ENCODE measurements at places on chromosomes 3 and 15.
A peak's percentile ranks its signal among the peaks of the same experiment; 100 is the strongest.

- DNase-seq, result peak; percentile 25
These were observed 41.0 kb upstream of the PRICKLE2 start for GRCh38 chr3:64266065-64266931.

DNA sequence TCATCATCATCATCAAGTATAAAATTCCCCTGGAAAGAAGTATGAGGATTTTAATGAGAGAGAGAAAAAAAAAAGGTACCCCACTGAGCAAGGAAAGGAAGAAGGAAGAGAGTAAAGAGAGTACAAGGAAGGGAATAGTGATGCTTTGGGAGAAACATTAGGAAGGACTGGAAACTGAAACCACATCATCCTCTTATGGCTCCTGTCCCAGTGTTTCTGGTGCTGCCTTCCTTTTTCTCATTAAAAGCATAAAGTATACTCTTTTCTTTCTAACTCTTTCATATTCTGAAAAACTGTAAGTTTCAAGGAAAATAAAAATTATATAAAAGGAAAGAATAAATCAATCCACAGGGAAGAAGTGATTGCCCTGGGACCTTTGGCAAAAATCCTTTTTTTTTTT, 616.4 kb upstream of the CBLB start:
- DNase-seq, result no peak

GRCh38 chr3:53501178-53501577, 6.8 kb downstream of the CACNA1D start:
- no peak for DNase-seq

DNA sequence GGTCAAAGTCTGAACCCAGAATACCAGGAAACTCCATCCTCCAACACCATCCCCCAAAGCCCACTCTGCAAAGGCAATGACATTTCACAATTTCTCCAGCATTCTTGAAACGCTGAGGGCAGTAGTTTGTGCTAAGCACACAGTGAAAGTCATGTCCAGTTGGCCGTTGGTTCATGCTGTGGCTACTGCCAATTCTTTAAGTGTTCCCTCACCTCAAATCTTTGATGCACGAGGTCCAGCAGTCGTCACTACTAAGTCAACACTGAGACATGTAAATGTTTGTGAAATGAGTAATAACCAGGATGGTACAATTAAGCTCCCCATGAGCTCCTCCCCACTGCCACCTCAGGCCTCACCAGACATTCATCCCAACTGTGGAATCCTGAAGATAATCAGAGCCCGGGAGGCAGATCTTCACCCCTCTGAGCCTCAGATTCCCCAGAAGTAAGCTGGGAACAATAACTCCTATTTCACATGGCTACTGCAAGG, 7.0 kb downstream of the SUCLG2 start:
- peak; percentile 35 for DNase-seq

GRCh38 chr3:9778143-9779074, 8.7 kb upstream of the CAMK1 start:
- no peak for DNase-seq

DNA sequence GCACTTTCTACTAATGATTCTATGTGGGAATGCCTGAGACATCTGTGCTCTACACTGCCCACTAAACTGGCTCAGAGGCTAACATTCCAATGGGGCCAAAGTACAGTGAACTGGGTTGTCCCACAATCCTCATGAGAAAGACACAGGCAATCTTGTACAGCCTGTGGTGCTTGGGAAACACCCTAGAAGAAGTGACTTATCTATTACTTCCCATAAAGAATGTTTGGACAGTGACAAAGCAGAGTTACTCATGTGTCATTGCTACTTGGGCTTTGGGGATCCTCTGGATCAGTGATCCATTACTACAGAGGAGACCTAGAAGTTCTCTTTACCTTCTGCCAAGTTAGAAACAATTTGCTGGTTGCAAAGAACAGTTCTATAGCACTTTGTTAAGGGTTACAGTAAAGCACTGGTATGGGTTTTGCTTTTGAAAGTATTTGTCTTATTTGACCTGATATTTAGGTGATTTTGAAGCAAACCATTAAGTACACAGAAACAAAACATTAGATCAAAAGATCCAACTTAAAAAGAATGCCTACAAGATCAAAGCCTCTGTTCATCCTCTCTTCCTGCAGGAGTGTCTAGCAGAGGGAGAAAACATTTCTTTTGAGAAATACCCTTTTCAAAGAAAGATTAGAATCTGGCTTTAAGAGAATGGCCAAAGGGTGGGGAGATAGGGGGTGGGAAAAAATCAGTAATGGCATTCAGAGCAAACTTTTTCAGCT, 75.8 kb downstream of the CTNNB1 start:
- no peak for DNase-seq

GRCh38 chr3:129346695-129347457, 68.2 kb downstream of the HMCES start:
- DNase-seq, result peak; percentile 14

DNA sequence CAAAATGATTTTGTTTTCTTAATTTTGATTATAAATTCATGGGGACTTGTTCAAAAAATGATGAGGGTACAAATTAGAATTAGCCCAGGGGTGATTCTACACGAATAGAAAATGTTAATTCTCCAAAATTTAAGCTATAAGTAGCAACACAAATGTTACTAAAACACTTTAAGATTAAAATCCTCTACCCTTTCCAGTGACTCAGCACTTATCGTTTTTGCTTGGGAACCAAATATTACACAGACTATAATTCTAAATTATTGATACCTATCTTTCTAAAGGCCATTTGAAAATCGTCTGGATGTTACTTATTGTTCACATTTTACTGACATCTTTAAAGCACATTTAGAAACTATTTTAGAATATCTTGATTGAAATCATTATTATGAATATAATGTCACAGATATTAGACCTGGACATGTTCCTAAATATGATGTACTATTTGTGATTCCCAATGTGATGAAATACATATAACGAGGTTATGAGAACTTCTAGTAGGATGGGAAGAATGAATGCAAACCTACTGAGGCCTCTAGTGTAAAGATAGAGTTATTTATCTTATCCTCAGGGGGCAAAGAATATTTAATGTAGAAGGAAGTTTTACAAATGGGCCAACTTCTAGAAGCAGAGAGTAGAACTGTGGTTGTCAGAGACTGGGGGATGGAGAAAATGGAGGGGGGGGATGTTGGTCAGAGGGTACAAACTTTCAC, 132.0 kb upstream of the TP63 start:
- no peak for DNase-seq

- no peak for DNase-seq
These were observed 995 bp downstream of the CHST14 start for GRCh38 chr15:40471808-40472150.

DNA sequence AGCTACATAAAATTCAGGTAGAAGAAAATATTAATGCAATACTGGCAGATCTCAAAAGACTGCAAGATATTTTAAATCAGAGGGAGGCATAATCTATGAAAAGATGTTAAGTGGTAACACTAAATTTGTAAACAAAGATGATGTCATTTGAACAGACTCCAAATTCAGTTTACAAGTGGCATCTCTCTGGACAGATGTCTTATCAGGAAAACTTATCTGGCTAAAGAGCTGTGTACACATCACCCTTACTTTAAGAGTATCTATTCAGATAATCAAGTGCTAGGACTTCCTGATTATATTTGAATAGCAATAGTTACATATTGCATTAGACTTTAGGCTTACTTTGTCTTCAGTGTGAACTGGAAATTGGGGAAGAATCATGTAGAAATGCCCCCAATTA, 231.5 kb downstream of the WDR72 start:
- DNase-seq, result no peak

- no peak for DNase-seq
These were observed 126.5 kb upstream of the ROPN1 start for GRCh38 chr3:124118397-124118796.

DNA sequence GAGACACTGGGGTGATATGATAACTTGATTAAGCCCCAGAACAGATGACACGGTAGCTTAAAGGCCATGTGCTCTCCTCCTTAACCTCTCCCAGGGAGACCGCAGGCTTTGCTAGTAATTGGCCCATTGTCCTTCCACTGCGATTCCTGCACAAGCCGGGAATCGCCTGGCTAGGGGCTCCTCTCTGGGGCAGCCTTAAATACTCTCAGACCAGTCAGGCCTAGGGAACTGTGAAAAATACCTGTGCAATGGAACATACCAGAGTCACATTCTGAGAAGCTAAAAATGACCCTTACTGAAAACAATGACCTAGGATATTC, 56.3 kb downstream of the CPN2 start:
- DNase-seq, result no peak

DNA sequence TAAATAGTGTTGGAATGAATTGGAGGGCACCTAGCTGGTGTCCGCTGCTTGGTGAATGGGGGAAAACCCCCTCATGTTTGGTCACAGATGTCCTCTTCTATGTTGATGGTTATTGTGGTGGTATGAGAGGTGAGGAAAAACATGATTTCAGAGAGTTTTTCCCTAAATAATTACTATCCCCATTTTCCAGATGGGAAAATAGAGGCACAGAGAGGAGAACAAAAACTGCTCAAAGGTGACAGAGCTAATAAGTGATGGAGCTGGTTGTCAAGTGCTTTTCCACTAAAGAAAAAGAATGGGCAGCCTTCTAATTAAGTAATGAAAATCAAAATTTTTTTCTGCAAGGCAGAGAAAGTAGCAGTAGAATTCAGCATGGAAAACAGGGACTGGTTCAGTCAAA, 30.2 kb upstream of the CFAP161 start:
- DNase-seq, result no peak

DNA sequence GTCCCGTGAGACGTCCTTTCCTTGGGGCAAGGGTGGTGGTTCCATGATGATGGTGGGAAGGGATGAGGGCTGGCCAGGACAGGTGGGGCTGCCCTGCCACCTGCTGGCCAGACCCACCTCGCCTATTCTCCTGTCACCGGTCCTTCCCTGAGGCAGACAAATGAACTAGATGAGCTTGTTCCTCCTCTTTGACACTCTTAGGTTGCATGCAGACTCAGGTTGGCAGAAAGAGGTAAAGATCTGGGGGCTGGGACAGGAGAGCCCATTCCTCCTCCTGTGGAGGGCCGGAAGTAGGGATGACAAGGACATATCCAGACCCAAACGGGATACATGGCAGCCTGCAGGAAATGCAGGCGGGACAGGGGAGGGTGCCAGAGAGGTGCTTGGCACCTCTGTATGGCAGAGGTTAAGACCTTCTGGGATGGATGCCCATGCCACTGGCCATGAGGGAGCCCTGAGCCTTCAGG, 38.6 kb downstream of the ACSBG1 start:
- peak; percentile 57 for DNase-seq

DNA sequence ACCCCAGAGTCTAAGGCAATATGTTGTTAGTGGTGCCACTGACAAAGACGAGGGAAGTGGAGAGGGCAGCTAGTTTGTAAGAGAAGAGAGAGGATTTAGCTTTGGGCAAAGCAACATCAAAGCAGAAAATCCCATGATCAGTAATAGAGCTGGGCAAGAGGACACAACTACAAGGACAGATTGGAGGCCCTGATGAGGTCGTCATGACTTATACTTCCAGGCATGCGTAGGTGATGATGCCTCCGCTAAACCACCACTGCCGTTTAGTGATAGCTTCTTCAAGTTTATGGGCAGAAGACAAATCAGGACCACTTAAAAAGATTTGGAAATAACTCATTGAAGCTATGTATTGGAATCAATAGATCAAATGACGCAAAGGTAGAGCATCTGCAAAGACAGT, 2.6 kb downstream of the HRG start:
- DNase-seq, result no peak

- DNase-seq, result no peak
These were observed 76.3 kb downstream of the VGLL3 start for GRCh38 chr3:86914670-86915069.

GRCh38 chr3:113038328-113038727, 47.5 kb downstream of the GTPBP8 start:
- no peak for DNase-seq

- DNase-seq, result no peak
These were observed 160.8 kb downstream of the TUSC7 start for GRCh38 chr3:116870379-116870778.

DNA sequence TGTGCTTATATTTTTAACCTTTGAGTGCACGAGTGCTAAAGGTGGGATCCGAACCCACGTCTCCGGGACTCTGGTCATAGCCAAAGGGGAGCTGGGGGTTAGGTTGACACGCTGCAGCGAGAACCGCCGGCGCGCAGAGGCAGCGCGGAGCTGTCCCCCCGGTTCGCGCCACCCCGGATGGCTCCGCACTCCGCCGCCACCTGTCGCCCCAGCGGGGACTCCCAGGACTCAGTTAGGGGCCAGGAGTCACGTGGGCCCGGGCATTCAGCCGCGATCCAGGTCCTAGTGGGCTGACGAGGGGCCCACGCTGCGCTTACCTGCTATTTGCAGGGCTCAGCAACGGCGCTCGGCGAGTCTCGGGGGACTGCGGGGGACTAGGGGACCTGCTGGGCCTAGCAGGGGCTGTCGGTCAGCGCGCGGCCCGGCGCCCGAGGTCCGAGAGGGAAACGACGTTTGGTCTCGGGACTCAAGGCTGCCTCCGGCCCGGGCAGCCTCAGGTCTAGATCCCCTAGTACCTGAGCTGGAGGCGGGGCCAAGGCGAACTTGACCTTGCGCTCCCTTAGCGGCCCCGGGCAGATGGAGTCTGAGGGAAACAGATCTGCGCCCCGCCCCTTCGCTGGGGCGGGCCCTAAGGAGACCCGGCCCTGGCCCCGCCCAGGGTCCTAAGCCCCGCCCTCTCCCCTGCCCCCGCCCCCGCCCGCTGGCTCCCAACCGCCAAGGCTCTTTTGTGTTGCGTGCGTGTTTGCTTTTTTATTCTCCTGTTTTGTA, at the start of gene NMNAT3:
TSS of gene NMNAT3 (minus strand) at position 585 of the 768 bp plus-strand sequence. CDS start 50,248 bp downstream, outside the sequence.
- peak; percentile 52 for DNase-seq
